CD4-positive, alpha-beta T cell (primary cell): ENCODE measurements at places on chromosomes 6 and 20. TPM values are rescaled to one million over a fixed set of nuclear protein-coding genes. Genes with fewer than 3 reads are reported as not detected.

DNA sequence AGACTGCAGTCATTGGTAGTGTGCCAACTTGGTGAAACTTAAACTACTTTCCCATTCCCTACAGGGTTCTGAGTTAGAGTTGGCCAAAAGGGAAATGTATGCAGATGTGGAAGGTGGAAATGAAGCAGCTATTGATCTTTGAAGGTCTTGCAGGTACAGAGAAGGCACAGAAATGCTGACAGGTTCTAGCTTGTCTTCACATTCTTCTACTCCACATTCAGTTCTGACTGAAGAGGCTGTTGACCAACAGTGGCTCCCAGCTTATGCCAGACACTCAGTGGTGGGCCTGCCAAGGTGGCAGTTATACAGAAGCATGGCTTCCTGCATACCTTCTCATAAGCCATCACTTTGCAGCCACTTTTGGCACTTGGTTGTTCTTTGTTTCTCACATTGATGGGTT lies 423.9 kb downstream of the CDC5L start:
- DNase-seq = no peak

Gene ENTPD6
- 85.1 TPM for total RNA-seq

DNA sequence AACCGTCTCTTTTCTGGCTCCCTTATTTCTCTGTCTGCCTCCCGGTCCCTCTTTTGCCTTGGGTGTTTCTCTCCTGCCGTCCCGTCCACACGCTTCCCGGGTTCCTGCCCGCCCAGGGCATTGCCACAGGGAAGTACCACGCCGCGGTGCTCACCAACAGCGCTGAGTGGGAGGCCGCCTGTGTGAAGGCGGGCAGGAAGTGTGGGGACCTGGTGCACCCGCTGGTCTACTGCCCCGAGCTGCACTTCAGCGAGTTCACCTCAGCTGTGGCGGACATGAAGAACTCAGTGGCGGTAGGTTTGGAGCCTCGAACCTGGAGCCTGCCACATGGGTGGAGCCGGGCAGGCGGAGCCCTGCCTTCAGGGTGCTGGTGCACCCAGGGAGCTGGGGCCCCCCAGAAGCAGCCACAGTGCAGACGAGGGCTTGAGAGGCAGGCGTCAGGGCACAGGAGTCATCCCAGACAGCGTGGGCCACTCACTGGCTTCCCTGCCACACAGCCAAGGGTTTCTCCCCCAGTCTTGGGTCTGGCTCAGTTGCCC lies 21.3 kb downstream of the NPEPL1 start:
- no peak for DNase-seq

DNA sequence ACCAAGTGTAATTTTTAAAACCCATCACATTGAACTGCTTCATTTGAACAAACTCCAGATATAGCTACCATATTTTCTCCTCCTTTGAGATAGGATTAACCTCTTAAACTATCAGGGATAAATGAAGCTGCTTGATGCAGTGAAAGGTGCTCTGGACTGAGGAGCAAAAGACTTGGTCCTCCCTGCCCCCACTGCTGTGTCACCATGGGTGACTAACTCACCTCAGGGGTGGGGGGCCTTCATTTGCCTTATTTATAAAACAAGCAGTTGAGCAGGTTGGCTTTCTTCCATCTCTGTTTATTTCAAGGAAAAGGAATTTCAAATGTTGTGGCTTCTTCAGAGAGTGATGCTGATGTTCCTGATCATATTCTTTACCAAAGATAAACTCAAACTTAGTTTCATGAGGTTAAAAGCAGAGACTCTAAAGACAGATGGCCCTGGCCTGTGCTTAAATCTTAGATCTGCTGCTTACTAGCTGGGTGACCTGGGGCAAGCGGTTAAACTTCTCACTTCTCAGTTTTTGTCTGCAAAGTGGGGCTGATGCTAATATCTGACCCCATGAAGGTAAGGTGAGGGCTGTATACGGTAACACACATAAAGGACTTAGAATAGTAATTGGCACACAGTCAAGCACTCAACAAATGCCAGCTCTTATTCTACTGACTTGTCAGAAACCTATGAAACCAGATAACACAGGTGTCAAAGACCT lies 50.5 kb downstream of the FHL5 start:
- DNase-seq = no peak

DNA sequence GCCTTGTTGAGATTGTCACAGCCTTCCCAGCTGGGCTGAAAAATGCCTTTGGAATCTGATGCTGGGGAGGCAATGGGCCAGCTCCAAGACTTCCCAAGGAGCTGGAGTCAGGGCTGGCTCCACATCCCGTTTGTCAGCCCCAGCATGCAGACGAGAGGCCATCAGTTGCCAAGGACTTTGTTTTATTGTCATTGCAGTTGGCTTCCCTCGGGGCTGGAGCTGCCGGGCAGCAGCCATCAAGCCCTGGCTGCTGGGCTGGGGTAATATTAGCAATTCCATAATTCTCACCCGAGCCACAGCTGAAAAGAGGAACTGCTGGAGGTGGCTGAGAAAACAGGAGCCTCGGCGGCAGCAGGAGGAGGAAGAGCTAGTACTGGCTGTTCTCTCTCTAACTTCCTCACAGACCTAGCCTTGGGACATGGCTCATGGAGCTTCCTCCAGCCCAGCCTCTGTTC lies 182.5 kb downstream of the CDC5L start:
- no peak for DNase-seq

GRCh38 chr6:147508042-147508865 lies at the start of gene SAMD5:
Gene SAMD5 (plus strand): TSS chr6:147508690. CDS start chr6:147508929, 239 bp downstream.
- DNase-seq = no peak

DNA sequence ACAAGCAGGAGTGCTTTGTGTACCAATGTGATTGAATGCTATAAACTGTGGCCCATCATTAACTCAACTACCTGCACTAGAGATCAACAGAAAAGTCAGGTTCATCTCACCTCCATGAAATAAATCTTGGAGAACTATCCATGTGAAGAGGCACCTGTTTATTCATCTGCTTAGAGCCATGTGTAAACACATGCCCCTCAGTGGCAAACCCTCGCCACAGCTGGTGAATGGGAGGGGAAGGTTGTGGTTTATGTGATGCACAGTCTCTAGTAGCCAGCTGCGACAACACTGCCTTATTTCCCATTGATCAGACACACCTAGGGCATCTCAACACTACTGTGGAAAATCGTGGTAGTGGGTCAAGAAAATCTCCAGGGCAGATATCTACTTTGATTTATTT lies 640.2 kb downstream of the PTPRT start:
- no peak for DNase-seq

Gene RUNX2
- total RNA-seq = 17.5 TPM

- DNase-seq = no peak
Measured at GRCh38 chr20:15814911-15815310, 758.3 kb downstream of the KIF16B start.

GRCh38 chr6:37381579-37381978 lies 27.8 kb downstream of the RNF8 start:
- DNase-seq = peak; percentile 24

DNA sequence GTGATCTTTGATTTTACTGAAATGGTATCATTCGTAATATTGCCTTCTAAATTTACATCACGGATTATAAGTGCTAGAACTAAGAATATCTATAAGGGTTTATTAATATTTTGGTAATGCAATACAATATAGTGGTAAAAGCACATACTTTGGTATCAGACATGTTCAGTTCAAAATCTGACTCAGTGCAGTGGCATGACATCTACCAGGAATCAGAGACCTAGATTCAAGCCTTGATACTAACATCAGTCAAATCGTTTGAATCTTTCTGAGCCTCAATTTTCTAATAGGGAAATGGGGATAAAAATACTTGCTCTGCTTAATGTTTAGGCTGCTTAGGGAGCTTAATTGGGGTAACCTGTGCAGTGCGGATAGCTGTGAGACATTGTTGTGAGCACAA lies 488.0 kb downstream of the BCKDHB start:
- DNase-seq = no peak
